A549 treated with Hydrocortisone at 1 μM for 4 hours (cell line): ENCODE measurements at places on chromosomes 4 and X. TPM values are rescaled to one million over a fixed set of nuclear protein-coding genes. Genes with fewer than 3 reads are reported as not detected.

The BRS3 gene
- not detected in 5 replicates for total RNA-seq

The UGT2B10 gene
- total RNA-seq, result 0.06 TPM in 1 of 5 replicates, not detected in the others

The MGARP gene
- total RNA-seq, result 0.48 to 0.95 TPM (median 0.83 TPM) in 5 replicates

The RELL1 gene
- total RNA-seq, result 5.1 to 10.4 TPM (median 5.9 TPM) in 5 replicates

The SSX2B gene
- not detected in 5 replicates for total RNA-seq

The CORIN gene
- total RNA-seq, result not detected in 5 replicates

The USP17L22 gene
- total RNA-seq, result not detected in 5 replicates

The PRSS12 gene
- total RNA-seq, result 0.14 to 0.24 TPM (median 0.15 TPM) in 5 replicates

The UGT2A1 gene
- not detected in 5 replicates for total RNA-seq

The GPR82 gene
- not detected in 5 replicates for total RNA-seq

The CLNK gene
- not detected in 5 replicates for total RNA-seq

The SLC49A3 gene
- total RNA-seq, result 0.09 to 0.31 TPM (median 0.20 TPM) in 5 replicates

The FRMD7 gene
- total RNA-seq, result not detected in 5 replicates

The GPRIN3 gene
- total RNA-seq, result 1.2 to 2.5 TPM (median 2.2 TPM) in 5 replicates

The SMARCA1 gene
- 31.8 to 61.7 TPM (median 45.1 TPM) in 5 replicates for total RNA-seq

The MAGEB17 gene
- total RNA-seq, result not detected in 5 replicates

The SPANXB1 gene
- 1.5 to 3.4 TPM (median 2.0 TPM) in 5 replicates for total RNA-seq

The ENAM gene
- total RNA-seq, result not detected in 5 replicates

The RAB40A gene
- 0.06 TPM in 3 of 5 replicates, not detected in the others for total RNA-seq

The PPARGC1A gene
- 0.02 to 0.12 TPM (median 0.03 TPM) in 5 replicates for total RNA-seq

The SMIM14 gene
- total RNA-seq, result 12.9 to 17.9 TPM (median 15.1 TPM) in 5 replicates

The KLHL4 gene
- total RNA-seq, result 5.5 to 6.7 TPM (median 6.1 TPM) in 5 replicates

The USP17L20 gene
- total RNA-seq, result not detected in 5 replicates

The H2BW2 gene
- not detected in 5 replicates for total RNA-seq

The CTBP1 gene
- total RNA-seq, result 77.7 to 93.8 TPM (median 82.9 TPM) in 5 replicates
